ENCODE measurements at places on chromosomes 7 and 10. TPM values are rescaled to one million over a fixed set of nuclear protein-coding genes. Genes with fewer than 3 reads are reported as not detected.

Gene AFAP1L2
- total RNA-seq, result 0.05 TPM

Gene LBX1
- not detected for total RNA-seq

Gene CHST3
- 35.0 TPM for total RNA-seq

Gene RAMP3
- total RNA-seq, result not detected

Gene OR9A2
- total RNA-seq, result not detected
